ENCODE measurements at places on chromosomes 1 and 21.

DNA sequence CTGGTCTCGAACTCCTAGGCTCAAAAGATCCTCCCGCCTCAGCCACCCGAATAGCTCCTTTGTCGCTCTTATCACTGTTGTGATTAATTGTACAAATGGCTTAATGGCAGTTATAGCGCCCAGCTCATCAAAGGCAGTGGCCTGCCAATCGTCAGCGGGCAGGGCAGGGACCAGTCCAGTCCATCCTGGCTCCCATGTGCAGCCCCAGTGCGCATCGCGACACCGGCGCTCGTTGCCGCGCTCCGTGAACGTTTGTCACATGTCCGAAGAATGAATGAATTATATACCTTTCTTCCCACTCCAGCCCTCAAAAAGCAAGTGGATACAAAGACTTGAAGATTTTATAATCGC, 18.4 kb downstream of the MTX1 start:
- DNase-seq = peak; percentile 86

DNA sequence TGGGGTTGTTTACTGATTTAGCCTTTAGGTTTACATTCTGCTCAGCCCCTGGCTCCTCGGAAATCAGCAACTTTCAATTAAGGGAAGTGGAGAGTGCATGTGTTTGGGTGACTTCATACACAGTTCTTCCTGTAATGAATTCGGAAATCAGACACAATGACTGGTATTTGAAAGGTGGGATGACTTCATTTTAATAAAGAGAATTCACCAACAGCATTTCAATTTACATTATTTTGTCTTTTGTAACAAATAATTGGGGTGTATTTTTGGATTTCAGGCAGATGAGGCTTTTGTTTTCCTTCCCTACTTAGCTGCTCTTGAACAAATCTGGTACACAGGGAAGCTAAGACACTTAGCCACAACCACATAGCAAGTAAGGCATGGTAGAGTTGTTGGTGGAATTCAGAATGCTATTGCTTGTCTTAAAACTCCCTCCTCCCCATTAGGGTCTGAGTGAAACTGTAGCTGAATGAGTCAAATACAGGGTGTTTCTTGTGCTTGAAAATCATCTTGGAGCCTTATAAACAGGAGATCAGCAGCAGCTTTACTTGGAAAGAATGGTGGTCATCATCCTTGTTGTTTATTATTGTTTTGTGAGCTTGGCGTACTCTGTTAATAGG, 917 bp downstream of the STX12 start:
- no peak for DNase-seq

DNA sequence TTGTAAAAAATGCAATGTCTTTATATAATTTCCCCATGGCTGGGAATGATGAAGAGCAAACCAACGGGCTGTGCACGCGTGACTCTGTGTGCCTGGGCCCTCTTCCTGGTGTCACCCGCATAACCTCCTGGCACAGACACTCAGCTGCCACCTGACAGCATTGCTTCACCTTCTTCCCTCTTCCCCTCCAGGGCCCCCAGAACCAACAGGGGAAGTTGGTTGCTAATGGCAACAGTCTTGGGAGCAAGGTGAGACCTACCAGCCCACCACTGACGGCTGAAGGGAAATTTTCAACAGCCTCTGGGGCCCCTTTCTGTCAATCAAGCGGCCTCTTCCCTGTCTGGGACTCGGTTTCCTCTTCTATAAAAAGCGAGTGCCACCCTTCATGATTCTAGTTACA, 33.2 kb downstream of the SSBP3 start:
- DNase-seq = no peak

DNA sequence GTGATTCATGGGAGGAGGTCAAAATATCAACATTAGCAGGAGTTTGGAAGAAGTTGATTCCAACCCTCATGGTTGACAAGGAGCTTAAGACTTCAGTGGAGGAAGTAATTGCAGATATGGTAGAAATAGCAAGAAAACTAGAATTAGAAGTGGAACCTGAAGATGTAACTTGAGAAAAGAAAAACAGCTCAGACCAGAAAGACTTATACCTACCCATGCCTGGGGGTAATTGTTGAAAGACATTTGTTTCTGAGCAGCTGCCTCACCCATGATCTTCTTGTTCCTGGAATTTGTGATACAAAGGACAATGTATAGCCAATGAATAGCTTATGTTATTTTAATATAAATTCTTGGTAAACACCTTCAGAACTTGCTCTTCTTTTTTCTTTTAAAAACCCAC, 128.6 kb downstream of the LRIG2 start:
- no peak for DNase-seq

GRCh38 chr1:7930645-7931445, 9.8 kb downstream of the TNFRSF9 start:
- DNase-seq = no peak

- DNase-seq = no peak
Measured at GRCh38 chr1:180842491-180843275, 70.0 kb upstream of the KIAA1614 start.

GRCh38 chr1:75174031-75174760, 40.0 kb downstream of the LHX8 start:
- no peak for DNase-seq

GRCh38 chr1:99820546-99820945, 29.6 kb upstream of the AGL start:
- no peak for DNase-seq

DNA sequence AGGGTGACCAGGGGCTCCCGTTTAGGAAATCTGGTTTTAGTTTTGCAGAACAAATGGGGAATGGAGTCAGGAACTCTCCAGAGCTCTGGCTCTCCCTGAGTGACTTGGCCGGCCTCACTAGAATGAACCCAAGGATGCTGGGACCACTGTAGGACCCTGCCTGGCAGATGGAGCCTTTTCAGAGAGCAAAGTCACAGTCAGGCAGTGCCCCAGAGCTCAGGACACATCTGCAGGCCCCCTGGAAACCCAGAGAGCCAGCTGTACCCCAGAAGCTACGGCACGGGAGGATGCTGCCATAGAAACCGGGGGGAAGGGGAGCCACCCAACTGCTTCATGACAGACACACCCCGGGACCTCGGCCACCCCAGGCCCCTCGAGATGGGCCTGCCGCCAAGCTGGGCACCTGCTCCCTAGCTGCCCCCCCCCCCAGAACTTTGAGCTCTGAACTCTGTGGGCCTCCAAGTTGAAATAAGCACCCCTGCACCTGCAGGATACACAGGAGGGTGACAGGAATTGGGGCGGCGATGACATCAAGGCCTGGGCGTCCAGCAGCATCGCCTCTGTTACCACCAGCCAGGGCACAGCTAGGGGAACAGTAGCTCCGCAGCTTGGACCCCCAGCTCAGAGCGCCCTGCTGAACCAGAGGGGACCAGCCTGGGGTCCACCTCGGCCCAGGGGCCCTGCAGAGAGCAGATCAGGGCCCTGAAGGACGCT, 91.8 kb upstream of the VAMP3 start:
- DNase-seq = no peak

DNA sequence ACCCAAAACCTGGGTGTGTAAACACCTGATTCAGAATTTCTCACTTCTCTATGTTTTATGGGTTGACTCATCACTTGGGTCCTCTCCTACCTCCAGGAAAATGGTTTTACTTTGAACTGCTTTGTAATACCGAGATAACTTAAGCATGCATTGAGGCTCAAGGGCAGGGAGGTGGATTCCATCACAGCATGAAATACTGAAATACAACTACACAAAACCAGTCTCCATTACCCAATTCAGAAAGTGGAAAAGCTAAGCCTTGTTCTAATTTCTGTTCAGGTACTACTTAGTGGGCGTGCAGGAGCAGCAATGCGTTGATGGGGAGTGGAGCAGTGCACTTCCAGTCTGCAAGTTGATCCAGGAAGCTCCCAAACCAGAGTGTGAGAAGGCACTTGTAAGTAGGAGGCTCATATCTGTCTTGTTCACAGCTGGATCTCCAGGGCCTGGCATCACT, 6.1 kb upstream of the C4BPA start:
- DNase-seq = no peak

GRCh38 chr1:57034713-57035112, 68.9 kb upstream of the C8B start:
- DNase-seq = no peak

GRCh38 chr1:69120817-69121216, 446.9 kb upstream of the LRRC7 start:
- DNase-seq = no peak

DNA sequence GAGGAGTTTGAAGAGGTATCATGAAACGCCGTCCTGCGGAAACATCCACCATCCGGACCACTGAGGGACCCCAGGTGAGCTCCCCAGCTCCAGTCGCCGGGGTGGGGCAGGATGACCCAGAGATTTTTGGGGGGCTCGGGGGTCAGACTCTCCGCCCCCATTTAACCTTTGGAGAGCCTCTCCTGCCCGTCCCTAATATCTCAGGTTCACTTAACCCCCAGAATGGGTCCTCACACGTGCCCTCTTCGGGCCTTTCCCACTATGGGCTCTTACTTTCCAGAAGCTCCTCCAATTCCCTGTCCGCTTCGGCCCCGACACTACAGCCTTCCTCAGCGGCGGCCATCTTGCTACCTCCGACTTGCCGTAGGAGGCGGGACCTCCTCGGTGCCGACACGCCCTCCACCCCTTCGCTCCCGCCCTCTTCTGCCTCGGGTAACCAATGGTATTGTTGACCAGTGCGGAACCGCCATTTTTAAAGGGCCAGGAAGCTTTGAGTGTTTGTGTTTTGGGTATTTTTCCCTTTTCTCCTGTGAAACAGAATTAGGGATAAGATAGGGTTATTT, at the start of gene PEX19:
Gene PEX19 (minus strand): TSS at position 352 of the 563 bp plus-strand sequence. CDS start 9 bp downstream, at position 343.
- peak; percentile 90 for DNase-seq

- no peak for DNase-seq
Measured at GRCh38 chr1:43994071-43994470, 2.7 kb downstream of the CCDC24 start.

DNA sequence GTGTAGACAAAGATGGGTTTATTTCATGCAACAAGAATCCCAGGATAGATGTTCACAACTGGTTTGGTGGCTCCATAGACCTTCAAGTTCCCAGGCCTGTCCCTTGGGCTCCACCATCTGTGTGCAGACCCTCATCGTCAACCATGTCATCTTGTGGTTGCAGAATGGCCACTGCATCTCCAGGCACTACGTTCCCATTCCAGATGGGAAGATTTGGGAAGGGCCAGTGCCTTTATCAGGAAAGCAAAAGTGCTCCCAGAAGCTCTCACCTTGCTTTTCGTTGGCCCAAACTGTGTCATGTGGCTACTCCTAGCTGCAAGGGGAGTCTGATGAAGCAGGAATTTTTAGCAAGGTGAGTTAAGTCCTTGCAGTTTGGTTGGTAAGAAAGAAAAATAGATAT, 12.8 kb downstream of the TMCC2 start:
- no peak for DNase-seq

DNA sequence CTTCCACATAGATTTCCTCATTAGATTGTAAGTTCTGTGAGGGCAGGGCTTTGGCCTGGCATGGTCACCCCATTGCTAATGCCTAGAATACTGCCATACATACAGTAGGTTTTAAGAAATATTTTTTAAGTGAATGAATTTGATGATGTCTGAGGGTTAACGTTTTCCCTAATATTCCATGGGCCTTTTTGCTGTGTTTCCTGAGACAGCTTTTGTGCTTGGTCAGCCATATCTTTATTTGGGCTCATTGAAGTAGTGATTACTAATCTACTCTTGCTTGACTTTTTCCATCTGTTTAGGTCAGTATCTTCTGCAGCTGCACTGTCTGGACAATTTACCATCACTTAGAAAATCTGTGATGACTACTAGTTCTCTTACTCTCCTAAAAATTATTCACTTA, 3.5 kb downstream of the CDC42 start:
- DNase-seq = no peak

- DNase-seq = no peak
Measured at GRCh38 chr1:17904290-17904689, 149.2 kb downstream of the ACTL8 start.

GRCh38 chr1:29292344-29292743, 56.0 kb downstream of the PTPRU start:
- DNase-seq = no peak

DNA sequence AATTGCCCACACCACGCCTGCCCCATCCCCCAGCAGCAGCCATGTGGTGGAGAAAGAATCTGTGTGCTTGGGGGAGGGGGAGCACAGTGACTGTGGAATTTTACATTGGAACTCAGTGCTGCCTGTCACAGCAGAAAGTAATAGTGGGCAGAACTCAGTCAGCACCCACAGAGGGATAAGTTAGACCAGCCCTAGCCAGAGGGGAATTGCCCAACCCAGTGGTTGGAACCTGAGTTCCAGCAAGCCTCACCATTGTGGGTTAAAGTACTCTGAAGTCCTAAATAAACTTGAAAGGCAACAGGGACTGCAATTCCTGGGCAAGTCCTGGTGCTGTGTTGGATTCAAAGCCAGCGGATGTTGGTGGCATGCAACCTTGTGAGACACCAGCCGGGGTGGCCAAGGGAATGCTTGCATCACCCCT, 88.8 kb downstream of the MRPL39 start:
- no peak for DNase-seq

DNA sequence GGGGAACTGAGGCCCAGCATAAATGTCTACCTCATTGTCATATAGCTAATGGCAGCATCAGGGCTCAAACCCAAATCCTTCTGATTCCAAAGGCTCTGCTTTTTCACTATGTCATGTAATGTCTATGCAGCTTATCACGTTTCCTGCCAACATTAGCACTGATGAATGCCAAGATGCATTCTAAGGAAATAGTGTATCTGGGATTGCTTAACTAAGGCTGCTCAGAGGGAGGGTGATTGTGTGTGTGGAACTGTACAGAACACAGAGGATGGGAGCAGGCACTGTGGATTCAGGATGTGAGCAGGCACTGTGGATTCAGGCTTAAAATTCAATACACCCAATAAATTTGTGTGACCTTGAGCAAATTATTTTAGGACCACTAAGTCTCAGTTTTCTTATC, 456.4 kb upstream of the DEPDC1 start:
- no peak for DNase-seq

DNA sequence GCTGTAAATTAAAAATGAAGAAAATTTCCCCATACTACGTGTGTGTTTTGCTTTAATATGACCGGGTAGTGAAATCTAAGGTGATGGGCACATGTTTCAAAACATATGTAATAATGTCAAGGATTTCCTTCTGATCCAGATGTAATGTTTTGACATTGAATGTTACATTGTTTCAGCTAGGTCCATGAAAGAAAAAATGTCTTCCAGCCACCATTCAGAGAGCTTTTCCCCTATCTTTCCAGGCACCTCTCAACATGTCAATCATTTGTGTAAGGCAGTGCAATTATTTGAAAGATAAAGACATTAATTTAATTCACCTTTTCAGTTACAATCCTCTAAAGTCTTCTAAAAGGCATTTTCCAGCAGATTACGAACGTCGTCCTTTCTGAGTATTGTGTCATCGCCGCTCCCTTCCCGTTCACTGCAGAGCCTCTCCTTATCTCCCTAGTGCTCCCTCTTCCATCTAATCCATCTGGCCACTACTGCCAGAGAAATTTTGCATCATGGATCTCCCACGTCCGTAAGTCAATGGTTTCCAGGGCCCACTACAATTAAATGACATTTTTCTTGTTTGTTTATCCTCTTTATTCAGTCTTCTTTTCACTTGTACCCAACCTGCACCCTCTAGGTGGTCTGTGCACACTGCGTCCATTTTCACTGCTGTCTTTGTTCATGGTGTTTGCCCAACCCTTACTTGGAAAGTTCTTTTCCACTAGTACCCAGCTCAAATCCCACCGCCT, 1.3 kb upstream of the VAMP3 start:
- no peak for DNase-seq

- no peak for DNase-seq
Measured at GRCh38 chr1:205670150-205670446, 10.2 kb downstream of the SLC45A3 start.
